ENCODE measurements at places on chromosomes 1 and 21.

DNA sequence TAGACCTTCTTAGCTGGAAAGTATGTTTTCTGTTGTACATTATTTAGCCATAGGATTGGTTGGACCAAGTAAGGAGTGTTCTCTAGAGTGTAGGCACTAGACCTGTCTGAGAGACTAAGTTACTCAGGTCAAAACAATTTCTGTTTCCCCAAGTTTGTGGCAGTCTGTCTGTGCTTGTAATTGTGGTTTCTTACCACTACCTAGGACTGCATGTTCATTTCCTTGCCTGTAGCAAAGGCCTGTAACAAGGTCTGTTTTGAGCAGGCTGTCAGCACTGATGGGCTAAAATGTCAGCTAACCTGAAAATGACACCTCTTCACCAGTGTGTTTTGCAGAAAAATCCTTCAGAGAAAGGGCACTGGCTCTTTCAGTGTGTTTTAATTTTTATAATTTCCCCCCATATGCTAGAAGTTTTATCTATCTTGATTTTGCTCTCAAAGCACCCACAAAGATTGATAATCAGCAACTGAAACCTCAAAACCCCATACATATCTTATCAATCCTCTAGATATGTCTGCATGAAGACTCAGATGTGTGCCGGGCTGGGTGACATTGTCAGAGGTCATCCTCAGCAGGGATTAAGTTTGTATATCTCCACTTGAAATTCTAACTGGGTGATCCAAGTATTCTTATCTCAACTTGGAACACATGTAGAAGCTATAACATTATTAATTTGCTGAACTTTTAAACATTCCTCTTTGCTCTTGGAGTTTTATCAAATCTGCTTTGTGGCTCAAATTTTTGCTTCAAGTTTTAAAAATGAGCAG, 50.7 kb upstream of the ST6GALNAC3 start:
- DNase-seq = no peak

- no peak for DNase-seq
These were observed 61.8 kb downstream of the RUNX3 start for GRCh38 chr1:24868016-24868875.

- no peak for DNase-seq
These were observed 1.2 kb downstream of the MAPKAPK2 start for GRCh38 chr1:206685769-206686477.

DNA sequence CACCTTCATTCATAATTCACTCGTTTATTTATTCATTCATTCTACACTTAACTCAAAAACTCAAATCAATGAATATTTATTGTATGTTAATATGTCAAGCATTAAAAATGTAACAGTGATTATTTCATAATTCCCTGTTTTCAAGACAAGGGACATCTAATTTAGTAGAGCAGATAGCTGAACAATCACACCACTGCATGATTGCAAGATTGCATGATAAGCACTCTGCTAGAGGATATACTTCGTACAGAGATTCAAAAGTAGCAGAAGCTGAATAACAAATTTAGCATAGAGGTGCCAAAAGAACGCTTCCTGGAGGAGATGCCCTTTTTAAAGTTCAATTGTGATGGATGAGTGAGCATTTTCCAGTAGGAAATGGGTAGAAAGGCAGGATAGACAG, 190.6 kb upstream of the BEND5 start:
- no peak for DNase-seq

DNA sequence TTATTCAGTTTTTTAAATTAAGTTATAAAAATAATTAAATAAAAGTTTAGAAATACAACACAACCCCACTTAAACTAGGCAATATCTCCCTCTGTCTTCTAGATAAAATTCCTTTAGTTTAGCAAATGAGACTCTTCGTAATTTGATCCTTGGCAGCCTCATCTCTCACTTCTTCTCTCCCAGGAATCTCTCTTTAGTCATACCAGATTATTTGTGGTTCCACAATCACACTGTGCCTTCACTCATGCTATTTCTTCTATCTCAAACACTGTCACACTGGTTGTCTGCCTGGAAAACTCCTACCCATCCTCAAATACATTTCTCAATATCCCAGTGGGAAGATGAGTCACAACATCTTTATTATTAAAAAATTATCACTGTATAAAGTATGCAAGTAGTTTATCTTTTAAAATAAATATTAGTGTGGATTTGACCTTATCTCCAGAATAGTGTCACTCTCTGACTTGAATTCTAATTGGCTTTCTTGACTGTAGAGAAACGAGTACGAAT, 195.5 kb downstream of the KCNH1 start:
- no peak for DNase-seq

GRCh38 chr1:43274125-43274803, 4.5 kb downstream of the TMEM125 start:
- DNase-seq = peak; percentile 4

DNA sequence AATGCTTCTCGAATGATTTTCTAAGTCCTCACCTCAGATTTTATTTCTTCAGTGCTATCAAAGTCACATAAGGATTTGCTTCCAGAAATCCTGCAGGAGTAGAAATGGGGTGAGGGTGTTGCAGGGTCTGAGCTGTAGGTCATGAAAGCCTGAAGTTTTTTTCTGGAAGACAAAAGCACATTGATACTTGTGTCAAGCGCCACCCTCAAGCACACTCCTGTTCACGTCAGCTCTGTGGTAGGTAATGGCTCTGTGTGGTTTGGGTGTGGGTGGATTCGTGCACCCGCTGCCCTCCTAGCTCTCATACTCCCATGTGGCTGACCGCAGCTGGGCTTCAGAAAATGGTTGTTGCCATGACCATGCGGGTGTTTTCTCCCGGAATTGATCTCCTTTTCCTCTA, 39.9 kb downstream of the AKNAD1 start:
- DNase-seq = no peak

DNA sequence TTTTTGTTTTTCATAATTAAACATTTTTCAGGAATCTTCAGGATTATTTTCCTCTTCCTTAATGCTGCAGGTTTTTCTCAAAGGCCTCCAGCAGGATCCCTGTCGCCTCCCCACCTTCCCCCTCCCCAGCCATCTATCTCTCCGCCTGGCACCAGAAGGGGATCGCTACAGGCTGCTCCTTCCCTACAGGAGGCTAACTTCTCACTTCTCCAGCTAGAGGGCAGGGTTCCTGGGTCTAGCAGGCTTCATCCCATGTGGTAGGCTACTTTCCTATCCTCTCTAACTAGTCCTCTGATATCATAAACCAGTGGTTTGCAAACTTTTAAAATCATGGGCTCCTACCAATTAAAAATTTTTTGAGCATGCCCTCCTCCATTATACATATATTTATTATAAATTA, 104.1 kb downstream of the KCNN3 start:
- no peak for DNase-seq

GRCh38 chr1:232917053-232917452, 33.4 kb upstream of the NTPCR start:
- DNase-seq = no peak

DNA sequence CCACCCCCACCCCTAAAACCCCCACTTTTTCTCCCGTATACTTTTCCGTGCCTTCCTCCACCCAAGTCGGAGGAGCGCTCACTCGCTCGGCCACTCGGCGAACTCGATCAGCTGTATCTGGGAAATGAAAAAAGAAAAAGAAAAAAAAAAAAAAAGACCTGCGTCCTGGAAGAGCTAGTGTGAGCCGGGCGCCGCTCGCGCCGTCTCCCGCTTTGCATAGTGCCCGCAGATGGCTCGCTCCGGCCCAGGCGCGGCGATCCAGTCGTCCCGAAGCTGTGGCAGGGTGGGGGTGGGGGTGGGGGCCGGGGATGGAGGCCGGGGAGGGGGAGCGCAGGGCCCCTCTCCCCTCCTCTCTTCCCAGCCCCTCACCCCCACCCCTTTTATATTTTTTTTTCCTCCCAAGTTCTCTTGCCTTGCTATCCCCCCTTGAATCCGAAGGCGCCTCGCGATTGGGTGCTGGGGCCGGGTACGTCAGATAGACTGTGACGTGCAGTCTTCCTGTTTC, 299 bp upstream of the PROX1 start:
- no peak for DNase-seq

DNA sequence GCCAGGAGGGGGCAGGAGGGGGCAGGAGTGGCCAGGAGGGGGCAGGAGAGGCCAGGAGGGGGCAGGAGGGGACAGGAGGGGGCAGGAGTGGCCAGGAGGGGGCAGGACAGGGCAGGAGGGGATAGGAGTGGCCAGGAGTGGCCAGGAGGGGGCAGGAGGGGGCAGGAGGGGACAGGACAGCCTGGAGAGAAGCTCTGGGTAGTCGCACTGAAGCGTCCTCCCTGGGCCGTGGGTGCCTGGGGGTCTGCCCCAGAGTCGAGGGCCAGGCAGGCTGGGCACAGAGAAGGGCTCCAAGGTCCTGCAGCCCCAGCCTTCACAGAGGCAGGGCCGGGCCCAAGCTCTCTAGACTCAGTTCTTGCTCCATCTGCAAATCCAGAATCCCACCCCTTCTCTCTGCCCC, 22.9 kb downstream of the MEGF6 start:
- no peak for DNase-seq

GRCh38 chr21:35381743-35382310, 332.7 kb upstream of the RUNX1 start:
- no peak for DNase-seq

DNA sequence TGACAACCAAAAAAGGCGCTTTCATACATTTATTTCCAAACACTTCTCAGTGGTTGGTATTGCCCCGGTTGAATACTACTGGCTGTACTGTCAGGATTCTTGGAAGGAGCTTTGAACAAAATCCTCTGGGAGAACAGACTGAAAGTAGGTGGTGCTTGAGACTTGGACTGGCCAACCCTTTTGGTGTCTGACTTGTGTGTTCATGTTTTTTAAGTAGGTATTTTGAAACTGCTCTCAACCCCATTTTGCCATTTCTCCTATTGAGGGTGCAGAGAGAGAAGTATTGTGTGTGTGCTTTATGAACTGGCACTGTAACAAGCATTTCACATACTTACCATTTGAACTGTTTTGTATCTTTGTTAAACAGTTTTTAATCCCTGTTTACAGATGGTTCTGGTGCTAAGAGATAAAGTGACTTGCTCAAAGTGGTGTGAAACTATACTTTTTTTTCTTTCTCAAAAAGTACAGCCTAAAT, 21.2 kb downstream of the ARID1A start:
- no peak for DNase-seq

DNA sequence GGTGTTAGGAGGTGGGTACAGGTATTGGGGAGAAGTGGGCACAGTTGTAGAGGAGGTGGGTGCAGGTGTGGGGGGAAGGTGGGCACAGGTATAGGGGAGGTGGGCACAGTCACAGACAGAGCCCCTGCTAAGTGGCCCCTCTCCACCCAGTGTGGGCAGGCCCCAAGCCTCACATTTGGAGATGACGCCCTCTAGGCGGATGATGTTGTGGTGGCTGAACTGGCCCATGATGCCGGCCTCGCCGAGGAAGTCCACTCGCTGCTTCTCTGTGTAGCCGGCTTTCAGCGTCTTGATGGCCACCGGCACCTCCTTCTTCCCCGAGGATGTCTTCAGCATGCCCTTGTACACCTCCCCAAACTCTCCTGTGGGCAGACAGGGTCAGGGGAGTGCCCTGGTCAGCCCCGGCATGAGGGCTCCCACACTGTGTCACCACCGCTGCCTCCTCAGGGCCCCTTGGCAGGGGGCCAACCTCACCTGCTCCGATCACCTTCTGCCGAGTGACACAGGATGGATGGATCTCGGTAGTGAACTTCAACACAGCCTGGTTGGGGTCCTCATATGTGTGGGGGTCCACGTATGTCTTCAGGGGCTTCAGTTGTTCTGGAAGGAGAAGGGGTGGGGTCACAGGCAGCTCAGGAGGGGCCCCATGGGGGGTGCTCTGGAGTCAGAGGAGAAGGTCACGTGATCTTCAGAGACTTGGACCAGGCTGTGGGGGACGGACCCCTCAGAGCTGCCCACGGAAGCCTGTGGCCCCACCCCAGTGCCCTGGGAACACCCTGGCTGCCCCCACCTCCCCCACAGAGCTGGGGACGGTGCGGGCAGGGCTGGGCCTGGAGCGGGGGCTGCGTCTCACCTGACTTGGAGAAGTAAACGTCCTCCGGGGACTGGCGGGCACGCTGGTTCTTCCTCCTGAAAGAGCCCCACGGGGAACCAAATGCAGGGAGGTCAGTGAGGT, 22.6 kb downstream of the EPHA2 start:
- DNase-seq = no peak

DNA sequence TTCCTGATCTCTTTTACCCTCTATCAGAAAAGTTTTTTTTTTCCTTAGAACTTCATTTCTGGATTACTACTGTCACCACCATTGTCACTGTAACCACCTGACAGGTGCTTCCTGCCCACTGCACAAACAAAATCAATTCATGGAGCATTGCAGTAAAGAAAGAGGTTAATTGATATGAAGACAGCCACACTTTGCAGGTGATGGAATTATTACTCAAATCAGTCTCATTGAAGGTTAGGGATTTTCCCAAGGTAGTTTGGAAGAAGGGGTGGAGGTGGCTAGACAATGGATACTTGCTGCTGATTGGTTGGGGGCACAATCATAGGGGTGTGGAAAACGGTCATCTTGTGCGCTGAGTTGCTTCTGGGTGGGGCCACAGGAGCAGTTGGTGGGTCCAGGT, 230.8 kb upstream of the CACYBP start:
- DNase-seq = no peak

DNA sequence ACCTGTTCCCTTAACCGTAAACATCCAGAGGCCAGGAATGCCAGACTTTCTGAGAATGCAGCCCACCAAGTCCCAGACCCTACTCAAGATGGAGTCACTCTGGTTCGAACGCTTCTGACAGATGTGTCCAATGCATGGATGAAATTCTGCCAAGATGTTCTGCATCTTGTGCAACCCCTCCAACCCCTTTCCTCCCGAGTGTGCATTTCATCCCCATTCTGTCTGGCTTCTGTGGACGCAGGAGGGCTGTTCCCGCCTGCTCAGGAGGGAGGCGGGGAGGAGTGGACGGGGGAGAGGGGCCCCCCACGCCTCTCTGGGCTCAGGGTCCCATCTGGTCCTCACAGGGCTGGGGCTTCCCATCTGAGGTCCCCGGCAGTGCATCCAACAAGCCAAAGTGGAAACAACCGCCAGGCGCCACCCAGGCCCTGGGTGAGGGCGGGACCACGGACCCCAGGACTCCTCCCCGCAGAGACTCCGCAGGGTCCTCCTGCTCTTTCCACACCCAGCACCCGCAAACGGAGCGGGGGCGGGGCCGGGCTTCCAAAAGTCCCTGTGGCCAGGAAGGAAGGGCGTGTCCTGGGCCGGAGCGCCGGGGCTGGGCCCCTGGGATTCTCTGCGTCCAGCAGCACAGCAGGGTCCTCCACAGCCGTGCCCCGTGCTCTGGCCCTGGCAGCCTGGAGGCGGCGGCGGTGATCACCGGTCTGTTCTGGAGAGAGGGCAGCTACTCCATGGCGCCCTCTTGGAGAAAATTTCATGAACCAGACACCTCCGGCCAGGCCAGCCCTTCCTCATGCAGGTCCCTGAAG, 27.8 kb upstream of the SUMO3 start:
- DNase-seq = no peak

DNA sequence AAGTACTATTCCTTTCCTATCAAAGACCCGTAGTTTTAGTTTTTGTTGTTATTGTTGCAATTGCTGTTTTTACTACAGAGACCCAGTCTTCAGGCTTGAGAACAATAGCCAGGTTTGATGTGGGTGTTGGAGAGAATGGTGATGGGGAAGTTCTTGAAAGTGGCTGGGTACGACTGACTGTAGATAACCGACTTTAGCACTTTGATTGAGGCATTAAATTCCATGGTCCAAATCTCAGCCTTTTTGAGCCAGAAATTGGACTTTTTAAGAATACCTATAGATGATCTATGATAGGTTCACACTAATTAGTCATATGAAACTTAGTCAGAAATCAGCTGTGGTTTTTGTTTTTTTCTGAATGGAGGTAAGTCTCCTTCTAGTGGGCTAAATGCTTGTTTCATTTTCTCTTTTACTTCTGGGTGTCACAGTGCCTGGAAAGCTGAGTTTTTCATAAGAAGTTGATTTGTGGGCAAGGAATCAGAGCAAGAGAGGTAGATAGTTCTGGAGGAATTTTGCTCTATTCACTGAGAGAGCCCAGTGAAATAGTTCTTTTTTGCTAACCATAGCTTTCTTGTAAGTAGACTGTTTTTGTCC, 2.8 kb downstream of the PPIH start:
- DNase-seq = no peak

Measured in activated naive CD4-positive, alpha-beta T cell (primary cell).